Pons (tissue), 1 donor: ENCODE measurements at places on chromosomes 1 and 21.

DNA sequence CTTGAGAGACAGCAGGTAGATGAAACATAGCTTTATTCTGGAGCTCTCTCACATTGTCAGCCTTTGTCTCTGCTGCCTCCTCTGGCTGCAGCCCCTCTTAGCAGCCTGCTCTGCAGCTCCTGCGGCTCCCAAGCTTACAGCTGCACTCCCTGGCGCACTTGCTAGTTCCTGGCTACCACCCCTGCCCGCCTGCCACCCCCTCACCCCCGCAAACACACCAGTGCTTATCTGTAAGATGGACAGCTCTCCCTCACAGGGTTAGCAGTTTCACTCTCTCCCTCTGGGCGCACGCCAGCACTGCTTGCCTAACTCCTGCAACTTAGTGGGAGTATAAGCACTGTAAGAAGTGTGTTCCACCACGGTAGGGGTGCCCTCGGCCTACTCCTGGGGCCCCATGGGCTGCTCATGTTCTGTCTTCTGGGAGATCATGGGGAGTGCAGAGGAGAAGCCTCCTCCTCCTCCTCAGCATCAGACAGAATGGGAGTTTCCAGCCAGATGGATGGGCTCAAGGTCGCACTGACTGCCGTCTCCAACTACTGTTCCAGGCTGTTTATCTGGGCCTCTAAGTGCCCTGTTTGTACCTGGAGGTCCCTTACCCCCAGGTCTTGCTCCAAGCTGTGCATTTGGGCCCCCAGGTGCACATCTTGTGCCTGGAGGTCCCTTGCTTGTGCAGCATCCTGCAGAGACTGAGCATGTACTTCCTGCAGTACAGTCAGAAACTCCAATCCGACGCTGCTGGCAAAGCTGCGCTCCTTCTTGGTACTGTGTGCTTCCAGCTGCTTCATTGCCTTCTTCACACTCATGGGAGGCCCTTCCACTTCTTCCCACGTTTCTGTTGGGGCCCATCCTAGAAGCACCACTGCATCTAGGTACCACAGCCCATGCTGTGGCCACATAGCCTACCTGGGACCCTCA, 1388.1 kb downstream of the AMY1C start:
- peak; percentile 3 for DNase-seq

GRCh38 chr1:68144856-68145255, 87.5 kb downstream of the WLS start:
- DNase-seq: no peak

DNA sequence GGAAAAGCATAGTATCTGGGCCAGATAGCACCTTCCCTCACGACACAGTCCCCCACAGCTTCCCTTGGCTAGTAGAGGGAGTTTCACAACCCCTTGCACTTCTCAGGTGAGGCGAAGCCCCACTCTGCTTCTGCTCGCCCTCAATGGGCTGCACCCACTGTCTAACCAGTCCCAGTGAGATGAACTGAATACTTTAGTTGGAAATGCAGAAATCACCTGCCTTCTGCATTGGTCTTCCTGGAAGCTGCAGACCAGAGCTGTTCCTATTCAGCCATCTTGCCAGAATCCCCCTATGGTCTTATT, 243.2 kb upstream of the FAM78B start:
- no peak for DNase-seq

- no peak for DNase-seq
These were observed 13.6 kb downstream of the MTR start for GRCh38 chr1:236808564-236809130.

- no peak for DNase-seq
These were observed 160.2 kb downstream of the PSMG1 start for GRCh38 chr21:39022863-39023693.

DNA sequence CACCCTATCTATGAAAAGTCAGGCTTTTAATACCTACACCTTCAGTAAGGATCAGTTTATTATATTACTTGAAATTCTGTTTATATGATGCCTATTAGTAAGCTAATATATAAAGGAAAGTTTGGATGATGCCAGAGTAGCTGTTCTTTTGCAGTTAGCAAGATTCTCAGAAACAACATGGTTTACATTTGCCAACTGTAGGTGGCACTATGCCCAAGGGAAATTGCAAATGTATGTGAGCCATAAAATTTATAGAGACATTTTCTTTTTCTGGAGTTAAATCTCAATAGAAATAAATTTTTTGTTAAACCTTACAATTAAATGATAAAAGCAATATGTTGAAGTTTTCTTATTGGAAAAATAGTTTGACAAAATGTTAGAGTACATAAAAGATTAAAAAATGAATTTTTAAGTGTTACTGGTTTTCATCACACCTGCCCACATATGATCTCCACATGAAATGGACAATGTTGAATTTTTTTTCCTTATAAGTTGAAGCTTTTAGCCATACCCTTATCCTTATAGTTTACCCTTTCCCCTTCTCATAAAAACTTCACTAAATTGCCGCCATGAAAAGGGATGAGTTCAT, 32.1 kb upstream of the EPHX4 start:
- DNase-seq: peak; percentile 61

- no peak for DNase-seq
These were observed 8.5 kb upstream of the BACH1 start for GRCh38 chr21:29290240-29290639.
